HCT116 (cell line): ENCODE measurements at places on chromosomes 2 and 18. TPM values are rescaled to one million over a fixed set of nuclear protein-coding genes. Genes with fewer than 3 reads are reported as not detected.

DNA sequence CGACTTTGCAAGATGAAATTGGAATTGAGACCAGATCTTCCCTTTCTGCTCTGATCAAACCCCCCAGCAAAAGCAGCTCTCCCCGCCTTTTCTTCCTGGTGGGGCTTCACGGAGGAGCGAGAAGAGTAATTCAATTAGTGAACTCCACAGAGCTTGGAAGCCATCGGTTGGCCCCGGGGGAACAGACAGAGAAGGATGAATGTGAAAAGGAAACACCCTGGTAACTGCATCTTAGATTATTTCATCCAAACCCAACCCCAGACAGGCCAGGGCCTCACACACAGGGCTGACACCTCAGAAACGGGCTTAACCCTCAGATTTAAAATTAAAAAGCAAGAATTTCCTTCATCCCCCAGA lies 18.3 kb downstream of the SMAD7 start:
- no peak for DNase-seq

DNA sequence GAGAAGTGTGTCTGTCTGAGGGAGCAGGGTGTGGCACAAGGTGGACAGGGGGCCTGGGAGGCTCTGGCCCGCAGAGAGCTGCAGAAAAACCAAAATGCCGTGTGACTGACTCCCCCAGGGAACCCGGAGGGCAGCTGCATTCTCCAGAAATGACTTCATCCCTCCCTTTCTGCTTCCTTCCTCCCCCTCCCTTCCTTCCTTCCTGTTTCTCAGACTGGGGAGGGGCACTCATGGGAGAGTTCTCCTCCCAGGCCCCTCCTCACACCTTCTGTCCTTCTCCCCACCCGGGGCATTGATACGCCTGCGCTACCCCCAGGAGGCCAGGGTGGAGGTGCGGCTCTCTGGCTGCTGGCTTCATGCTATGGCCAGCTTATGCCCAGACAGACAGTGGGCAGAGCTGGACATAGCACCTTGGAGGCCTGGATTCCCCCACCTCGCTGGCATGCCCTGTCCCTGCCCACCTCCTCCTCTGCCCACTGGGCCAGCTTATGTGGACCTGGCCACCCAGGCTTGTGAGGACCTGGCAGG lies 8.2 kb upstream of the GPR17 start:
- DNase-seq: peak; percentile 13

- DNase-seq: no peak
These were observed 16.1 kb upstream of the OTOS start for GRCh38 chr2:240156435-240157146.

- DNase-seq: no peak
These were observed 104.4 kb downstream of the TLK1 start for GRCh38 chr2:171056307-171056706.

DNA sequence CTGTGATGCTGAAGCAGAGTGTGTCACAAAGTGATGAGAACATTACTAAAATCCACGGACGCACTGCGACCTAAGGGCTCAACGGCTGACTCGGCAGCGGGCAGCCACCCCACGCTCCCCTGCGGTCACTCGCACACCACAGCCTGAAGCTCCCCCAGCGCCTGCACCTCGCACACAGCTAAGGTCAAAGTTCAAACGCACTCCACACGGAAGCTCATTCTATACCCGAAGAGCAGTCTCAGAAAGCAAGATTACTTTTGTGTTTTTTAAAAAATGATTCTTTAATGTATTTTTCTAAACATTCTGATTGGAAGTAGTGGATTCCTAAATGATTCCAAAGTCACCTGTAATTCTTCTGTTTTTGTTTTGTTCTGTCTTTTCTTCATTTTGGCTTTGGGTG lies 21.7 kb downstream of the ASPRV1 start:
- no peak for DNase-seq

DNA sequence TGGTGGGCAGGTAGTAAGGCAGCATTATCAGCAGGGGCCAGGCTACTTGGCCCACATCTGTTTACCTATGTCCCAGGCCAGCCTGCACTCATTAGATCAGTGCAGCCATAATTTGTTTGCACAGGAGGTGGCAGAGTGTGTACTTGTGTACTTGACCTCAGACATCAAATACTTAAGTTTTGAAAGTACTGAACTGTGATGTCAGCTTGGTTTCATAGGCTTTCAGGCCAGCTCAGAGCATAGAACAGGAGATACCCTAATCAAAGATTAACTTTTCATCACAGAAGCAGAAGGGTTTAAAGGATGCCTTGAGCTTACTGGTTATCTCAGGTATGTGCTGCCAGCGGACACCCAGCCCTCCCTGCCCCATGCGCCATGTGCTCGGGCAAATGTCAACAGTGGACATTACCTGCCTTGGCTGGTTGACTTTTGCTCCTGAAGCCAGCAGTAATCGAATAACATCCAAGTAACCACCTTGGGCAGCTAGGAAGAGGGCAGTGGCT lies 33.2 kb downstream of the ANKRD29 start:
- DNase-seq: no peak

GRCh38 chr18:68053290-68053689 lies 536.8 kb upstream of the DSEL start:
- no peak for DNase-seq

B4GALT6 gene
- total RNA-seq: 16.1 TPM

BOLL gene
- total RNA-seq: not detected
